ENCODE measurements at places on chromosomes 2 and 18.

GRCh38 chr2:235244255-235245220, 249.3 kb upstream of the AGAP1 start:
- no peak overlapping the region for H3K4me3 ChIP-seq
- H3K27me3 ChIP-seq, result no peaks in the 10 kb centered on the region
- H3K27ac ChIP-seq, result no peak overlapping the region
- no peak for DNase-seq
- H3K4me1 ChIP-seq, result no peaks in the 10 kb centered on the region
- no peaks in the 10 kb centered on the region for H3K36me3 ChIP-seq

GRCh38 chr2:100460904-100461530, 9.3 kb upstream of the NMS start:
- no peak overlapping the region for H3K27ac ChIP-seq
- DNase-seq, result no peak
- H3K4me1 ChIP-seq, result no peaks in the 10 kb centered on the region
- no peak overlapping the region for H3K4me3 ChIP-seq
- H3K27me3 ChIP-seq, result peaks cover 7% of the 10 kb centered on the region
- no peaks in the 10 kb centered on the region for H3K36me3 ChIP-seq

- no peaks in the 10 kb centered on the region for H3K4me1 ChIP-seq
- no peak for DNase-seq
- no peak overlapping the region for H3K4me3 ChIP-seq
- no peaks in the 10 kb centered on the region for H3K27me3 ChIP-seq
Observed at GRCh38 chr2:109711230-109712122, 82.6 kb upstream of the RGPD5 start.

DNA sequence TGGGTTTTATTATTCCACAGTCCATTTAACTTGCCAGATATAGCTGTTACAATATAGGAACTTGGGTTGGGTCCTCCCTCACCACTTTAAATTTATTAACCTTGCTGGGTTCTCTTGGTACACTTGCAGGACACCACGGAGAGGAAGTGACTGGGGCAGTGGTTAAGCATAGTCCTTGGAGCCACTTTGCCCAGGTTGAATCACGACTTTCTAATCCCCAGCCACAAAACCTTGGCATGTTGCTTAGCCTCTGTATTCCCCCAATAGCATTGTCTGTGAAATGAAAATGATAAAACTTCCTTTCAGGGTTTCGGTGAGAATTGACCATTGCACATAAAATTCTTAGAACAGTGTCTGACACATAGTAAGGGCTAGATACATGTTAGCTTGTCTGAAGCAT, 221.2 kb downstream of the IRS1 start:
- H3K27me3 ChIP-seq, result no peaks in the 10 kb centered on the region
- no peaks in the 10 kb centered on the region for H3K36me3 ChIP-seq
- H3K27ac ChIP-seq, result peak overlapping the region; percentile 92

DNA sequence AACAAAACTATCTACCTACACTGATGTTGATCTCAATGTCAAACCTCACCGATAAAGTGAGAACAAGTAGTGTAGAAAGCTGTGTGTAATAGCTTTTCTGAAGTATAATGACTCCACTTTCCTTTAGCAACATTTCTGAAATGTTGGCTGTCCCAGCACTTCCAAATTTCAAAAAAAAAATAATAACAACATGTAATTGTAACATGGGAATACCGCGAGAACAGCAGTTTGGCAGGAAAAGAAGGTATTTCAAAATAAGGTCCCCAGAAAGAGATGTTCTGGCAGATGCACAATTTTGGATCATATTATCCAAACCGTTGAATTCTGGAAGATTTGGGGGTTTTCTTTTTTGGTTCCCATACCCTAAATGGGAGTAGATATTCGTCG, 352.0 kb downstream of the ARHGAP15 start:
- no peak for DNase-seq
- H3K27me3 ChIP-seq, result no peaks in the 10 kb centered on the region
- H3K36me3 ChIP-seq, result no peaks in the 10 kb centered on the region
- H3K4me3 ChIP-seq, result no peak overlapping the region

DNA sequence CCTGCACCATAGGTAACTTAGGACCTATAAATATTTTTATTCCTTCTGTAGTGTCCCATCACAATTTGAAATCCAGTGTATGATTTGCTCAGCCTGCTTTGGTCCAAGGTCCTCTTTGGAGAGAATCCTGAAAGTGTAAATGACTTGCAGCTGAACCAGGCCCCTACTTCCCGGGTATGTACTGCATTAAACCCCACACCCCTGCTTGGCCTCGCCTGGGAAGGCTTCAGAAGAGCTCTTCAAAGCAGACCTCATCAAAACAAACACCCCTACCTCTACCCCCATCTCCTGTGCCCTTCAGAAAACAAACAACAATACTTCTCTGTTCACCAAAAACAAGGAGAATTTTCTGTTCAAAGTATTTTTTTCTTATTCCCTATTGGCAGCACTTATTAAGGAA, 9.5 kb upstream of the SPTBN1 start:
- no peak overlapping the region for H3K27ac ChIP-seq
- no peaks in the 10 kb centered on the region for H3K27me3 ChIP-seq

DNA sequence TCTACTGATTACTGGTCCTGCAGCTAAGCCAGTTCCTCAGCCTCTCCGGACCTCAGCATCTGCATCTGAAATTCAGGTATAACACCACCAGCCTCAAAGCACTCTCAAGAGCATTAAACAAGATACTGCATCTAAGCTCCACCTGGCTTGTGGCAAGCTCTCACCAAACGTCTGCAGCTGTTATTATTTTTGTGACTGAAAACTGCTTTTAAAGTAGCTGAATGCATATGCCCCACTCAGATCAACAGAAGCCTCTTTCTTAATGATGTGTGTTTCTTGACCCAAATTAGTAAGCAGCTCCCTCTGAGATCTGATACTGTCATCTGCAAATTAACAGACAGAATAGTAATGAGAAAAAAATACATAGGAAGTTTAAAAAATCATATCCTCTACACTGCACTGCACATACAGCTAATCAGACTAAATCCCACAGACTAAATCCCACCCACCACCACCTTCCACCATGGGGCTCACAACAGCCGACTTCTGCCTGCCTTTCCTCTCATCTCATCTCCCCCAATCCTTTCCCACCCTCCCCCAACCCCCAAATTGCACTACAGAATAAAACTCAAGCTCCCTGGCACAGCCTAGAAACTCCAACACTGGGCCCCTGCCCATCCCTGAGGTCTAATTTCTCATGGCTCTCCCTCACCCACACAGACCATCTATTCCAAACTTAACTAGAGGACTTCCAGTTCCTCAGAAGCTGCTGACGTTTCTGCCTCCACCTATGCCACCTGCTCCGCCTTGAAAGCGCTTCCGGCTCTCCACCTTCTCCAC, 52.9 kb downstream of the TMEM163 start:
- H3K27me3 ChIP-seq, result peaks cover 52% of the 10 kb centered on the region
- no peak overlapping the region for H3K4me3 ChIP-seq
- no peak for DNase-seq
- no peaks in the 10 kb centered on the region for H3K36me3 ChIP-seq

DNA sequence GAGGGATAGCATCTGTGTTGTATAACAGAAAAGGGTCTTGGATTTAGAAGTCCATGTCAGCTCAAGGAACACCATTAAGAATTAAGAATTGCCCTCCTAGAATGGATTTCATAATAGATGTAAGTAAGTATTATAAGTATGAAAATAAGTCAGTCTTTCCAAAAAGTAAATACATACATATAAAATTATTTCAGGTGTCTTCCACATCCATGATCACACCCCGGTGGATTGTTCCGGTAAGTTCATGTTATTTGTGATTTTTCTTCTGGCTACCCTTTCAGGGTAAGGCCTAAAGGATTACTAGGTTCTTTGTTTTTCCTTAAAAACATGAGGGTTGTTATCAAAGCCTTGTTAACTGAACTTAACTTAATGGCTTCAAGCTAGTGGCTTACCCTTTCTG, 55.9 kb downstream of the TMEM185B start:
- H3K27ac ChIP-seq, result no peak overlapping the region
- no peaks in the 10 kb centered on the region for H3K27me3 ChIP-seq
- H3K4me1 ChIP-seq, result no peaks in the 10 kb centered on the region
- no peak for DNase-seq
- H3K36me3 ChIP-seq, result peaks cover 11% of the 10 kb centered on the region

GRCh38 chr2:45889053-45889452, 237.6 kb downstream of the PRKCE start:
- H3K27me3 ChIP-seq, result no peaks in the 10 kb centered on the region
- no peaks in the 10 kb centered on the region for H3K36me3 ChIP-seq
- no peak for DNase-seq
- H3K4me3 ChIP-seq, result no peak overlapping the region
- no peaks in the 10 kb centered on the region for H3K4me1 ChIP-seq

DNA sequence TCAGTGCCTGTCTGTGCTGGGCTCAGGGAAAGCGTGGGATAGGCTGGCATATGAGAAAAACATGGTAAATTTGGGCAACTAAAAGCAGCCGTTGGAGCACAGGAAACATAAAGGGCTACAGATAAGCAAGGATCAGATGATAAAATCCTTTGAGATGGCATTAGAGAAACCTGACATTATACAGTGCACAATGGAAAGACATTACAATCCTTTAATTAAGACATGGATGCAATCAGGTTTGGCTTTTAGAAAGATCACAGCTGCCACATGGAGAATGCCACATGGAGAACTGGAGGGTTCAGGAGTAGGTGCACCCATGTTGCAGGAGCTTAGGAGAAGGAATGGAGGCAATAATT, 117.3 kb downstream of the CDC42EP3 start:
- H3K4me1 ChIP-seq, result peaks cover 12% of the 10 kb centered on the region
- H3K4me3 ChIP-seq, result no peak overlapping the region
- H3K36me3 ChIP-seq, result no peaks in the 10 kb centered on the region
- DNase-seq, result no peak
- H3K27ac ChIP-seq, result no peak overlapping the region

DNA sequence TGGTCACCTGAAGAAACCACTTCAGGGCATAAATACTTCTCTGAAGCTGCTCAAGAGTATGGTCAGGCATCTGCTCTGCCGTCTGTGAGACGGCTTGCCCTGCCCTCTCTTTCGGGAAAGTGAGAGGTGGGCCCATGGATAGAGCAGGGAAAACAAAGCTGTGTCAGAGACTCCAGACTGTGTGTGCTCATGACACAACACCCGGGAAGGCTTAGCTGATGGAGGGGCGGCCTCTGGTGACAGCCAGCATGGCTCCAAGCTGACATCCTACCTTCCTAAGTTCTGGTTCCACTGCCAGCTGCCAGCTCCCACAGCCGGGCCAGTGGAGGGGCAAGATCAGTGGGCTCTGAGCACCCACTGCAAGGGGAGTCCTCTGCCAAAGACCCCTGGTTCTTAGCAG, 215.3 kb downstream of the ANKRD30B start:
- DNase-seq, result no peak
- no peaks in the 10 kb centered on the region for H3K27me3 ChIP-seq
- no peaks in the 10 kb centered on the region for H3K36me3 ChIP-seq
- H3K4me3 ChIP-seq, result no peak overlapping the region
- H3K4me1 ChIP-seq, result no peaks in the 10 kb centered on the region

DNA sequence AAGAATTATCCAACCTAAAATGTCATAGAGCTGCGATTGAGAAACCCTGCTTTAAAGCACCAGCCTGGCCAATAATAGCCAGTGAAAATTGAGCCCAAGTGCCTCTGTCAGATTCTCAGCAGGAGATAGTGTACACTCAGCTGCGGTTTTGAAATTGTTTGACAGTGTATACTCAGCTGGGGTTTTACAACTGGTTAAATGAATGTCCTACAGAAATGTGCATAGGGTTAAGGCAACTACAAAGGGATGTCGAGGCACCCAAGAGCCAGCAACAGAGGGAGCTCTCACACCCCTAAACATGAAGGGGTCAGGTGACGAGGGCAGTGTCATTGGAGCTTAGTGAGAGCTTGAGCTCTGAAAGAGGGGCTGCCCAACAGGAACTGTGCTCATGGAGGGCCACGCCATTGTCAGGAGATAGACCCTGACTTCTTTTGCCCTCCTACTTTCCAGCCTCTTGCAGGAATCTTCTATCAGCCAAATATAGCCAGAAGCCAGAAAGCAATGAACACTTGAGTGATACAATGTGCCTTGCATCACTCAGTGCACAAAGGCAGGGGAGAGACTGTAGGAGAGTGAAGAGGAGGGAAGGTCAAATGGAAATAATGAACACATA, 15.1 kb downstream of the ACTG2 start:
- H3K4me3 ChIP-seq, result no peak overlapping the region
- H3K27ac ChIP-seq, result no peak overlapping the region
- no peak for DNase-seq
- no peaks in the 10 kb centered on the region for H3K4me1 ChIP-seq

DNA sequence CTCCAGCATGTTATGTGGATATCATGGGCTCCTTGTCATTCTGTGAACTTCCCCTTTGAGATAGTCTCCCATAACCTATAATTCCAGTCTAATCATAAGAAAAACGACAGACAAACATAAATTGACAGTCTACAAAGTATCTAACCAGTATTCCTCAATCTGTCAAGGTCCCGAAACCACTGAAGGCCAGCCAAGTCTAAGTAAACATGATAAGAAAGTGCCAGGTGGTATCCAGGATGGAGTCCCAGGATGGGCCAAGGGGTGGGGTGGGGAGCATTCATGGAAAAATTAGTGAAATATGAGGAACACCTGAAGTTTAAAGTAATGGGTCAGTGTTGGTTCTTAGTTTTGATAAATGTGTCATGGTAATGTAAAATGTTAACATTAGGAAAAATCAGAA, 355.5 kb downstream of the DPP10 start:
- no peaks in the 10 kb centered on the region for H3K4me1 ChIP-seq
- no peak overlapping the region for H3K27ac ChIP-seq
- H3K36me3 ChIP-seq, result no peaks in the 10 kb centered on the region
- no peak overlapping the region for H3K4me3 ChIP-seq

GRCh38 chr2:149597668-149598326, 10.2 kb upstream of the MMADHC start:
- peaks cover 10% of the 10 kb centered on the region for H3K4me1 ChIP-seq
- H3K4me3 ChIP-seq, result no peak overlapping the region
- no peaks in the 10 kb centered on the region for H3K36me3 ChIP-seq
- no peak overlapping the region for H3K27ac ChIP-seq
- H3K27me3 ChIP-seq, result no peaks in the 10 kb centered on the region

- H3K4me3 ChIP-seq, result no peak overlapping the region
- no peak for DNase-seq
- H3K27me3 ChIP-seq, result no peaks in the 10 kb centered on the region
- peaks cover 12% of the 10 kb centered on the region for H3K4me1 ChIP-seq
Observed at GRCh38 chr2:55887901-55888624, 35.5 kb downstream of the EFEMP1 start.

GRCh38 chr2:219832904-219833303, 205.5 kb downstream of the SLC4A3 start:
- peaks cover 5% of the 10 kb centered on the region for H3K36me3 ChIP-seq
- H3K4me1 ChIP-seq, result no peaks in the 10 kb centered on the region
- no peaks in the 10 kb centered on the region for H3K27me3 ChIP-seq

GRCh38 chr18:62198259-62198658, 11.2 kb downstream of the RELCH start:
- no peak overlapping the region for H3K27ac ChIP-seq
- no peak for DNase-seq
- no peaks in the 10 kb centered on the region for H3K4me1 ChIP-seq
- H3K27me3 ChIP-seq, result no peaks in the 10 kb centered on the region

DNA sequence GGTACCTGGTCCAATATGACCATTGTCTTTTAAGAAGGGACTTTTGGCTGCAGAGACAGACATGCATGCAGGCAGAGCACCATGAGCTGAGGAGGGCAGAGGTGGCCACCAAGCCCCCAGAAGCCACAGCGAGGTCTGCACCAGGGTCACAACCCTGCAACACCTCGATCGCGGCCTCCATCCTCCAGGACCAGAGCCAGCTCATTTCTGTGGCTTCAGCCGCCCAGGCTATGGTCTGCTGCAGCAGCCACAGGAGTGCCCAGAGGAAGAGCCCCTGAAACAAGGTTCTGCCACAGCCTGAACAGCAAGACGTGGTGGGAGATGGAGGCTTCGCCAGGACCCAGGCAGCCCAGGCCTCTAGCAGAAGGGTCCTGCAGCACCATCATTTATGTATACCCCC, 53.9 kb downstream of the ANKMY1 start:
- H3K27ac ChIP-seq, result no peak overlapping the region
- no peak overlapping the region for H3K4me3 ChIP-seq
- no peak for DNase-seq
- H3K36me3 ChIP-seq, result no peaks in the 10 kb centered on the region
- H3K4me1 ChIP-seq, result no peaks in the 10 kb centered on the region

Data from HCT116 (cell line).